PC-9 (cell line): ENCODE measurements at places on chromosomes 16 and 17. TPM values are rescaled to one million over a fixed set of nuclear protein-coding genes. Genes with fewer than 3 reads are reported as not detected.

The KRTAP16-1 gene
- not detected in 2 replicates for total RNA-seq

The C16orf95 gene
- 7.5 and 12.9 TPM in 2 replicates for total RNA-seq

GRCh38 chr16:76768948-76769347 is 422.0 kb upstream of the MON1B start:
- H3K27me3 ChIP-seq, result peaks cover 11% of the 10 kb centered on the region; the same call in 1 of the 2 replicates
- H3K36me3 ChIP-seq, result no peaks in the 10 kb centered on the region
- no peak overlapping the region for H3K27ac ChIP-seq
- DNase-seq, result no peak
- no peaks in the 10 kb centered on the region for H3K4me1 ChIP-seq
- H3K4me3 ChIP-seq, result no peak overlapping the region

GRCh38 chr17:64309710-64310109 is 46.6 kb upstream of the TEX2 start:
- no peak for DNase-seq
- no peak overlapping the region for H3K27ac ChIP-seq
- H3K4me1 ChIP-seq, result no peaks in the 10 kb centered on the region
- no peaks in the 10 kb centered on the region for H3K27me3 ChIP-seq
- no peaks in the 10 kb centered on the region for H3K36me3 ChIP-seq
- no peak overlapping the region for H3K4me3 ChIP-seq

The TAC4 gene
- total RNA-seq, result not detected in 2 replicates

DNA sequence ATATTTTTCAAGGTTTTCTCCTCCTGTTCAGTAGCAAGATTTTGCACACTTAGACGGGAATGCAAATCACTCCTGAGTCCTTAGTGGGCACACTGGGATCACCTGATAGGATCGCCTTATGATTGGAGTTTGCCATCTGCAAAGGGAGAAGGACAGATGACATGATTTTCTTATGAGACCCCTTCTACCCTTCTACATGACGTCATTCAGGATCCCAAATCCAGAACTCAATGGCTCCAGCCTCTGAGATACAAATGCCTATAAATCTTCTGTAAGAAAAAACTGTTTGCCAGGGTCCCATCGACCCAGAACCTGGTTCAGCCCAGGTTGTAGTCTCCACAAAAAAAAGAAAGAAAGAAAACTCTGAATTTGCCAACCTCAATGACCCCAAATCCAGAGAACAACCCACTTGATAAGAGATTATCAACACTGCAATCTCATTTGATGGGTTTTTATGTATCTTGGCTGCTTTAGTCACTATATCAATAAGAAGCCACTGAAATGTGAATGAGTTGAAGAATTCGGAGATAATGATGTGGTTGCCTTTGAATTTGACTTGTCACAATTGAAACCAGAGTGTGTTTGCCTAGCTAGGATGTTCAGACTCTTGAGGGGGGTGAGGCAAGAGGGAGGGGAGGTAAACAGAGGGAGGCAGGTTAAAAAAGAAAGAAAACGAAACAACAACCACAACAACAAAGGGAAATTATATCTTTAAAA is 6.7 kb downstream of the ZNF423 start:
- DNase-seq, result no peak
- peaks cover 87% of the 10 kb centered on the region for H3K27me3 ChIP-seq
- H3K36me3 ChIP-seq, result no peaks in the 10 kb centered on the region
- H3K4me3 ChIP-seq, result no peak overlapping the region

- peak; percentile 36 for DNase-seq
- no peaks in the 10 kb centered on the region for H3K27me3 ChIP-seq
- peak overlapping the region; percentile 61 for H3K27ac ChIP-seq
Observed at GRCh38 chr17:64635647-64636305, 26.3 kb downstream of the SMURF2 start.

The SOX8 gene
- not detected in 2 replicates for total RNA-seq

The PRR29 gene
- 2.4 and 2.8 TPM in 2 replicates for total RNA-seq

The TEKT1 gene
- total RNA-seq, result 0.50 and 0.61 TPM in 2 replicates

- 0 out of 2 replicates have a peak overlapping the region, but pooled peaks have one; percentile 2 for H3K27ac ChIP-seq
- peaks cover 10% of the 10 kb centered on the region; the same call in 1 of the 2 replicates for H3K4me1 ChIP-seq
- H3K4me3 ChIP-seq, result no peak overlapping the region
- peak; percentile 61 for DNase-seq
Observed at GRCh38 chr16:15682105-15682570, 32.1 kb downstream of the NDE1 start.

- H3K4me1 ChIP-seq, result no peaks in the 10 kb centered on the region
- H3K27ac ChIP-seq, result no peak overlapping the region
- H3K4me3 ChIP-seq, result no peak overlapping the region
- H3K36me3 ChIP-seq, result no peaks in the 10 kb centered on the region
- no peaks in the 10 kb centered on the region for H3K27me3 ChIP-seq
Observed at GRCh38 chr16:16817196-16817595, 438.3 kb downstream of the NPIPA7 start.

DNA sequence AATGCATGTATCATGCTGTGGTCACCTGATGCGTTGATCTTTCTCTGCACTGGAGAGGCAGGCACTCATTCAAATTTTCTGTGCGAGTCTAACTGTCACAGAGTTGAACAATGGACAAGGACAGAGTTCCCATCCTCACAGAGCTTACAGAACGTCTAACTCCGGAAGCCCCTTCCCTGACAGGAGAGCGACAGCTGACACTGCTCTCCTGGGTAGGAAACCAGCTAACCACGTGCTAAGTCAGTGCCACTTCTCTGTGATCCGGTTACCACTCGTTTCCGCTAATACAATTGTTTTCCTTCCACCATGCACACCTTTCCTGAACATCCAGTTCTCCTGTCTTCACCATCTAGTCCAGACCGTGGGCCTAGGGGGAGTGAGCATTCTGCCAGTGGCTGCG is 11.3 kb downstream of the KLHDC4 start:
- peaks cover 13% of the 10 kb centered on the region for H3K4me1 ChIP-seq
- no peaks in the 10 kb centered on the region for H3K27me3 ChIP-seq
- H3K27ac ChIP-seq, result no peak overlapping the region
- H3K4me3 ChIP-seq, result no peak overlapping the region
- peaks cover 22% of the 10 kb centered on the region for H3K36me3 ChIP-seq

GRCh38 chr17:10177913-10178505 is 20.4 kb downstream of the GAS7 start:
- H3K4me3 ChIP-seq, result no peak overlapping the region
- H3K4me1 ChIP-seq, result no peaks in the 10 kb centered on the region
- DNase-seq, result no peak
- no peaks in the 10 kb centered on the region for H3K36me3 ChIP-seq
- no peak overlapping the region for H3K27ac ChIP-seq

GRCh38 chr16:3088450-3088849 is 10.6 kb downstream of the ZSCAN10 start:
- H3K27ac ChIP-seq, result no peak overlapping the region
- no peaks in the 10 kb centered on the region for H3K4me1 ChIP-seq
- H3K4me3 ChIP-seq, result no peak overlapping the region

- peaks cover 72% of the 10 kb centered on the region for H3K27me3 ChIP-seq
- H3K36me3 ChIP-seq, result no peaks in the 10 kb centered on the region
- H3K27ac ChIP-seq, result no peak overlapping the region
- no peak overlapping the region for H3K4me3 ChIP-seq
- no peak for DNase-seq
Observed at GRCh38 chr17:36198831-36199465, 2.4 kb upstream of the CCL3L1 start.

GRCh38 chr16:4244254-4245076 is 2.6 kb upstream of the SRL start:
- no peaks in the 10 kb centered on the region for H3K36me3 ChIP-seq
- H3K27ac ChIP-seq, result no peak overlapping the region
- peak; percentile 34 for DNase-seq
- no peaks in the 10 kb centered on the region for H3K27me3 ChIP-seq
- no peaks in the 10 kb centered on the region for H3K4me1 ChIP-seq
- no peak overlapping the region for H3K4me3 ChIP-seq

GRCh38 chr16:20735490-20735889 is 6.1 kb downstream of the THUMPD1 start:
- H3K36me3 ChIP-seq, result peaks cover 34% of the 10 kb centered on the region
- DNase-seq, result no peak
- no peak overlapping the region for H3K4me3 ChIP-seq
- H3K4me1 ChIP-seq, result peaks cover 7% of the 10 kb centered on the region; the same call in 1 of the 2 replicates
- no peak overlapping the region for H3K27ac ChIP-seq
- H3K27me3 ChIP-seq, result no peaks in the 10 kb centered on the region

DNA sequence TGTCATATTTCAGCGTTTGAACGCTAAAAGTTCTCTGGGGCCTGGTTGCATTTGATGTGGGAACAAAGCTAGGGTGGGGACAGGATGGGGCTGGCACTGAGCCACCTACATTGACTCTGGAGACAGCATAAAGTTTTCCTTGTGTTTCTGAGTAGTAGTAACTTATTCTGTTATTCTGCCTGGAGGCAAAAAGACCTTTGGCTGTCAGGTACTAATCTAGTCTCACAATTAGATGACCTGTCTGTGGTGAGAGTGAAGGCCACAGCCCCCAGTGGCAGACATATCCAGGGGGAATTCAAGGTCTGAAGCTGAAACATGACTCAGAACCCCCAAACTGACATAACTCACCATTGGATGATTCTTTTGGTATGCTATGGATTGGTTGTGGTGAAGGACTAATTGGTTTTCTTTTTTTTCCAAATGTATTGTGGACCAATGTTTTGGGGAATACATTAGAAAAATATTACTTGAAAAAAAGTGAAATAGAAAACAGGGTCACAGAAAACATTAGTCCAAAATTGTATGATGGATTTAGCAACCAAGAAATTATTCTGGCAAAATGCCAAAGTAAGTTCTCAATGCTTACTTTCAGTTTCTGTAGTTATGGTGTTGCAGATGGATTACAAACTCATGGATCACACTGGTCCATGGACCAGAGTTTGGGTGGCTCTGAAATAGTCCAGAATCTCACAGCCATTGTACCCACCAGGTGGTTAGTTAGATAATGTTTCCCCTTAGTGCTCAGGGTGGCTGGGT is 10.5 kb upstream of the SALL1 start:
- H3K4me1 ChIP-seq, result no peaks in the 10 kb centered on the region
- H3K36me3 ChIP-seq, result no peaks in the 10 kb centered on the region
- H3K4me3 ChIP-seq, result no peak overlapping the region

The PPM1E gene
- total RNA-seq, result 0.04 and 0.05 TPM in 2 replicates

The AHSP gene
- total RNA-seq, result not detected in 2 replicates

DNA sequence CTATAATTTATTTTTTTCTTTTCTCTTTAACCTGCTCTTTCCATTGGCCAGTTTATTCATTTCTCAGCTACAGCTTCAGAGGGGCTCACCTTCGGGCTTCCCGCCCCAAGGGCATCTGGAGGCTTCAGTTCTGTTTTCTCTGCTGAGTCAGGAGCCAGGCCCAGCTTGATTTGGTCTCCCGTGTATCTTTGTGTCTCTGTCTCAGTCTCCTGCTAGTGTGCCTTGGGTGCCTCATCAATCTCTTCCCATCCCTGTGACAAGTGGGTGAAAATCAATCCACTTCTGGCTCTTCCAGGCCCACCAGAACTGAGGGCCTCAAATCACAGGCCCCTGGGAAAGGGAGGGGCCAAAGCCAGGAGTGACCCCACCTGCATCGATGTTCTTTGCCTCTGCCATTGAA is 72.1 kb downstream of the CCDC182 start:
- H3K27me3 ChIP-seq, result peaks cover 3% of the 10 kb centered on the region; the same call in 1 of the 2 replicates
- no peaks in the 10 kb centered on the region for H3K4me1 ChIP-seq
- H3K4me3 ChIP-seq, result no peak overlapping the region
- H3K27ac ChIP-seq, result no peak overlapping the region
- no peak for DNase-seq

- peak overlapping the region; percentile 55 for H3K27ac ChIP-seq
- H3K4me1 ChIP-seq, result peaks cover 24% of the 10 kb centered on the region
- peaks cover 16% of the 10 kb centered on the region; the same call in 1 of the 2 replicates for H3K36me3 ChIP-seq
- peak; percentile 14 for DNase-seq
- H3K4me3 ChIP-seq, result no peak overlapping the region
Observed at GRCh38 chr16:27579087-27579980, 29.4 kb downstream of the KATNIP start.

GRCh38 chr16:85146532-85146797 is 34.2 kb upstream of the CIBAR2 start:
- H3K4me1 ChIP-seq, result peaks cover 8% of the 10 kb centered on the region
- peaks cover 19% of the 10 kb centered on the region for H3K27me3 ChIP-seq
- H3K4me3 ChIP-seq, result no peak overlapping the region
- no peaks in the 10 kb centered on the region for H3K36me3 ChIP-seq
- H3K27ac ChIP-seq, result no peak overlapping the region
- no peak for DNase-seq

The SLC16A6 gene
- 0.70 and 0.83 TPM in 2 replicates for total RNA-seq

GRCh38 chr16:77531752-77532151 is 96.9 kb upstream of the ADAMTS18 start:
- H3K27ac ChIP-seq, result no peak overlapping the region
- DNase-seq, result no peak
- H3K4me1 ChIP-seq, result no peaks in the 10 kb centered on the region
- H3K36me3 ChIP-seq, result no peaks in the 10 kb centered on the region

GRCh38 chr16:11964761-11965551 is at the start of gene TNFRSF17:
Gene TNFRSF17 (plus strand): TSS chr16:11965210. CDS start chr16:11965325, 115 bp downstream.
- H3K27me3 ChIP-seq, result no peaks in the 10 kb centered on the region
- no peaks in the 10 kb centered on the region for H3K4me1 ChIP-seq
- H3K4me3 ChIP-seq, result no peak within 1 kb of the TSS
- no peak for DNase-seq

The KRTAP2-3 gene
- total RNA-seq, result 0.57 TPM in 1 of 2 replicates, not detected in the other

DNA sequence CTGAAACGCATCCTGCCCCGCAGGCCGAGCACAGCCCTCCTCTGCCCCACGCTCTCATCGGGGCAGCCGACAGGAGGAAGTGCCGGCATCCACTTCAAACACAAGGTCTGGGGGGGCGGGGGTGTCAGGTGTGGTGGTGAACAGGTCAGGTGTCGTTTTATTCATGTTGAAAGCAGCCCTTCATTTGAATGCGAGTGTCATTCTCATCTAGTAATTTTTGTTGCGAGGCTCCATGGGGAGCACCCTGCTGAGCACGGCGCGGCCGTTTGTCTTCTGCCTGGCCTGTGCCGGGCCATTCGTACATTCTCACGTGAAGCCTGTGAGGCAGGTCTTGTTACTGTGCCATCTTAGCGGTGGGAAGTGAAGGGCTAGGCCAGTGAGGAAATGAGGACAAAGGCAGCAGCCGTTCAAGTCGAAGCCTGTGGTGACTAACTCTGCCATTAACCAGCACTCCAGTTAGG is 1.9 kb downstream of the ACSF3 start:
- no peaks in the 10 kb centered on the region for H3K36me3 ChIP-seq
- H3K27ac ChIP-seq, result no peak overlapping the region
- H3K4me3 ChIP-seq, result no peak overlapping the region
- H3K27me3 ChIP-seq, result peaks cover 27% of the 10 kb centered on the region

GRCh38 chr17:82878527-82878926 is 38.7 kb upstream of the ZNF750 start:
- no peaks in the 10 kb centered on the region for H3K27me3 ChIP-seq
- no peak overlapping the region for H3K27ac ChIP-seq
- no peak for DNase-seq
- H3K4me1 ChIP-seq, result peaks cover 41% of the 10 kb centered on the region

The DYNLL2 gene
- total RNA-seq, result 29.3 and 36.2 TPM in 2 replicates

The KRTAP3-2 gene
- not detected in 2 replicates for total RNA-seq
